ENCODE measurements at places on chromosomes 16 and 17.
A peak's percentile ranks its signal among the peaks of the same experiment; 100 is the strongest.

DNA sequence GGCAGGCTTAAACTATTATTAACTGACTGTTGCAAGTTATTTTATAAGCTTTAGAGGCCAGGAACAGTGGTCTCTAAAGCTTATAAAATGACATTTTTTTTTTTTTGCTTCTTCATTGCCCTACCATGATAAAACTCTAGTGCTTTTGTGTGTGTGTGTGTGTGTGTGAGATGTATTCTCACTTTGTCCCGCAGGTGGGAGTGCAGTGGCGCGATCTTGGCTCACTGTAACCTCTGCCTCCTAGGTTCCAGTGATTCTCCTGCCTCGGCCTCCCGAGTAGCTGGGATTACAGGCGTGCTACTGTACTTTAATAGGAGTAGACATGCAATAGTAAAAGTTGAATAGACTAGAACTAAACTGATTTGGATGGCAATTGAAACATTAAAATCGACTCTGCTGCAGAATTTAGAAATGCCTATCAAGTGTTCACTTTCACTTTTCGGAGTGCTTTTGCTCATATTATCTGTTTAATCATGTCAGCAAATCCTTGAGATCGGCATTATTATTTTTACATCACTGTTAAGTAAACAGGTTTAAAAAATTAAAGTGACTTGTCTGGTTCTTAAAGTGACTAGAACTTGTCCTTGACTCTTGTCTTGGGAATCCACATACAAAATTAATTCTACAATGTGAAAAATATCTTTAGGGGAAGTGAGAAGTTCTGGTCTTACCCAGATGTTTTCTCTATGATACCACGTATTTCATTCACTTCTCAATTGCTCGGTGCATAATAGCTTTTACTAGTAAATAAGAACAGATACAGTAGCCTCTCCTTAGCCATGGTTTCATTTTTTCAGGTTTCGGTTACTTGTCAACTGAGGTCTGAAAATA is 8.4 kb upstream of the PCTP start:
- no peak for DNase-seq

- DNase-seq: no peak
These were observed at the start of gene EVI2B for GRCh38 chr17:31313982-31314781. Gene EVI2B, minus strand, starts transcription at chr17:31314054. Its CDS starts 8,445 bp downstream, at chr17:31305609.

DNA sequence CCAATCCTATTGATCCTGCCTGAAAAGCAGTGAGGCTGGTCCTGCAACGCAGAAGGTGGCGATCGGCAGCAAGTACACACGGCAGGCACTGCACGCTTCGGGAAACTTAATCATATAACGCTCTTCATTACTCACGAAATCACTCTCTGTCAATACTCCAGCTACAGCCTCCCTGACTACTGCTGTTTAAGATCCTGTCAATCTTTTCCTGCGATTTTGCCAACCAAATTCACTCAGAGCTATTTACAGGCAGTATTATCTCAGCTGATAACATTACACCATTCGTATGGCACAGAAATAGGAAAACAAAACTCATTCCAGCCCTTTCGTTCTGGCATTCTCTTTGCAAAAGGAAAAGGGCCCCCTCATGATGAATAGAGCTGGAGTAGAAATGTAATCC is 262.4 kb upstream of the CDH8 start:
- DNase-seq: peak; percentile 45

GRCh38 chr17:28536532-28537218 is 15.7 kb downstream of the UNC119 start:
- no peak for DNase-seq

- DNase-seq: no peak
These were observed 2.7 kb downstream of the IGFBP4 start for GRCh38 chr17:40445751-40446468.

DNA sequence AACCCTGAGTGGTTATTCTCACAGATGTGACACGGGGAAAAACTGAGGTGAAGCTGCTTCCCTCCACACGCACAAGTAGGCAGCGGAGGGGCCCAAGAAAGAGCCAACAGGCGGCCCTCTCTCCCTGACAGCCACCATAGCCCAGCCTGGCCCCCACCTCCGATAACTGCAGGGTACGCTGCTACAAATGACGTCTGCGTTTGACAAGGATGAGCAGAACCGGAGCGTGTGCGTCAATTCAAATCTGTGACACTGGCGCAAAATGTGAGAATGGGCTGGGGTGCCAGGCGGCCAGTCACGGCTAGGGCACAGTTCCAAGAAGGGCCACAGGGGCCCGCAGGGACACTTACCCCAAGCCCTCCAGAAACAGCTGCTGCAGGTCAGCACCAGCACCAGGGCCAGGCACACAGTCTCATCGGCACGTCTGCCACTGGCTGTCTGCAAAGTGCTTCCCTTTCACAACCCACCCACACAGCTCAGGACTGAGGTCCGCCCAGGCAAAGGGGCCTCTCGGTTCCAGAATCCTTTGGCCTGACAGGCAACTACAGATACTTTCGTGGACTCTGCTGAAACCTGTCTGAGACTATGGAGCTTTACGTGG is 14.4 kb downstream of the AXIN1 start:
- no peak for DNase-seq

DNA sequence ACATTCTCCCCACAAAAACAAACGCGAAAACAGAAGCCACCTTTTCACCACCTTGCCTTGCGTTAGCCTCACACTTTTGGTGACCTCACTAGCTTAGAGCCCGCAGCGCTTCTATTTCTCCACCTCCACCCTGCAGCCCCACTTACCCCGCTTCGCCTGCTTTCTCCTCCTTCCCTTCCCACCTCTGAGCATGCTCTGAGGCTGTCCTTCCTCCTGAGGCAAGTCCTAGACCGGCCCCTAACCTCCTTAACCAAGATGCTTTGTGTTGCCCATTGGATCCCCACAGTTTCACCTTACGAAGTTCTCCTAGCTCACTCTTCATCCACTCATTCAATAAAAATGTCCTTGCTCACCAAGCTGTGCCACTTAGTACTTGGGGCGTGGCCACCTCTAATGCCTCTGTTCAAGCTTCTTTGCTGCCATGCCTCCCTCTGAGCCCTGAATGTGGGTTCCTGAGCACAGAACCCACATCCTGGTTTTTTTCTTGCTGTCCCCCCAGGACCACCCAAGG is 1.3 kb downstream of the GNGT2 start:
- no peak for DNase-seq

DNA sequence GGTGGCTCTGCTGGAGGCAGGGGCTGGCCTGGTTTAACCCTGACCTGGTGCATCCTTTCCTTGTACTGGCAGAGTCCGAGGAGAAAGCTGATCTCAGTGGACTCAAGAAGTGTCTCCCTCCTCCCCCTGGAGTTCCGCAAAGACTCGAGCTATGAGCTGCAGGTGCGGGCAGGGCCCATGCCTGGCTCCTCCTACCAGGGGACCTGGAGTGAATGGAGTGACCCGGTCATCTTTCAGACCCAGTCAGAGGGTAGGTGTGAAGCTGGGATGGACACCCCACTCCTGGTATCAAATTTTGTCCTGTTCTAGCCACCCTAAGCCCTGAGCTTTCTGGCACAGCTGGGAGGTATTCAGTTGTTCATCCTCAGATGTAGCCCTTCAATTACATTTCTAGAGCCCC is 42.5 kb downstream of the IL21R start:
- peak; percentile 33 for DNase-seq

- no peak for DNase-seq
These were observed 1.6 kb upstream of the GNA13 start for GRCh38 chr17:65058146-65058545.

DNA sequence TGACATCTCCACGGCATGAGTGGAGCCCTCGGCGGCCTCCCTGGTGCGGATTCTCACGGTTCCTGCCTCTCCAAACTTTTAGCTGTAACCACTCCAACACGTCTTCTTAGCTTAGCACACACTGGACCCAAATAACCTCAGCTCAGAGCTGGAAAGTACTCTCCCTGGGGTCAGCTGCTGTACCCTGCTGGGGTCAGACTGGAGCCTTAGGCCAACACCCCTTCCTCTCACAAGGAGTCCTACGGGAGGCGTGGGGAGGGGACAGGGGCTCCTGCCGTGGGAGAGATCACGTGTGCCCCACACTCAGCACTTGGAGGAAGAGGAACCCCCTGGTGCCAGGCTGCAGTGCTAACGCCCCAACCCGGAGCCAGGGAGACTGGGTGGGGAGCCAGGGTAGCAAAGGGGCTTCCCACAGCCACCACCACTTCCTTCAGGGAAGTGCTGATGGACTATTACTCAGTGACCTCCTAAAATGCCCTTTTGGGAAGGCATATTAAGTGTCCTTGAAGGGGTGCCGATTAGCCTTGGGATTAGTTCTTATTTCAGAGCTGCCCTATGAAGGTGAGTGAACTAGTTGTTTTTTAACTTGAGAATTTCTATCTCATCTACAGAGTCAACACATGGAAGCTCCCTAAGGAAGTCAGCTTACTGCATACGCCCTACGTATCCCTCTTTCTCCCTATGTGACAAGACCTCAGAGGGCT is 124.0 kb downstream of the HIC1 start:
- DNase-seq: no peak

DNA sequence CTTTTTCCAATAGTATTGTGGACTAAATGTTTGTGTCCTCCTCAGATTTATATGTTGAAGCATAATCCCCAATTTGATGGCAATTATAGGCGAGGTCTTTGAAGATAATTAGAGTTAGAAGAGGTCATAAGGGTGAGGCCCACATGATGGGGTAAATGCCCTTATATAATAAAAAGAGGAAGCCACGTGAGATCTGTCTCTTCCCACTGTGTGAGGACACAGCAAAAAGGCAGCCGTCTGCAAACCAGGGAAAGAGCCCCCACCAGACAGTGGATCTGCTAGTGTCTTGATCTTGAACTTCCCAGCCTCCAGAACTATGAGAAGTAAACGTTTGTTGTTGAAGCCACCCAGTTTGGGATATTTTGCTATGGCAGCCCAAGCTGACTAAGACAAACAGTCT is 76.0 kb downstream of the LYRM1 start:
- no peak for DNase-seq

DNA sequence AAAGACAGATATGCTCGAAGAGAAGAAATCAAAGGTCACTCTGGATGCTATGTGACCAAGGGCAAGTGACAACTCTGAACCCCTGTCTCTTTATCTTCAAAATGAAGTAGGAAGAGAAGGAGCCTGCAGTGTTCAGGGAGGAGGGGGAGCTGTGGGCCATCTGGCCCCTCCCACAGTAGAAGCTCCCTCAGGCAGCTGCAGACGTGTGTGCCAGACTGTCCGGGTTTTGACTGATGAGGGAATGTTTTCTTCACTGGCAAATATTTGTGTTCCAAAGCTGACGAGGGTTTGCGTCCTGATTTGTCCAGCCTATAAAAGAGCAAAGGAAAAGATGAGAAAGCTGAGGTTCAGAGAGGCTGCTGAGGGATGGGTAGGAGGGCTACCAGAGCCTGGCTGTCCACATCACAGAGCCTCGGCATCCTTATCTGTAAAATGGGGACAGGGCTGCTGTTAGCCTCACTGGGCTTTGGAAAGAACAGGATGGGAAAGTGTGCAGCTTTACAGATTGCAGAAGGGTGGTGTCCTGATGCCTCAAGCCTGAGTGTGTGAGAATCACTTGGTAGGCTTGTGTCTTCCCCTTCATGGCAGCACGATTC is 1.8 kb upstream of the GINS2 start:
- no peak for DNase-seq

DNA sequence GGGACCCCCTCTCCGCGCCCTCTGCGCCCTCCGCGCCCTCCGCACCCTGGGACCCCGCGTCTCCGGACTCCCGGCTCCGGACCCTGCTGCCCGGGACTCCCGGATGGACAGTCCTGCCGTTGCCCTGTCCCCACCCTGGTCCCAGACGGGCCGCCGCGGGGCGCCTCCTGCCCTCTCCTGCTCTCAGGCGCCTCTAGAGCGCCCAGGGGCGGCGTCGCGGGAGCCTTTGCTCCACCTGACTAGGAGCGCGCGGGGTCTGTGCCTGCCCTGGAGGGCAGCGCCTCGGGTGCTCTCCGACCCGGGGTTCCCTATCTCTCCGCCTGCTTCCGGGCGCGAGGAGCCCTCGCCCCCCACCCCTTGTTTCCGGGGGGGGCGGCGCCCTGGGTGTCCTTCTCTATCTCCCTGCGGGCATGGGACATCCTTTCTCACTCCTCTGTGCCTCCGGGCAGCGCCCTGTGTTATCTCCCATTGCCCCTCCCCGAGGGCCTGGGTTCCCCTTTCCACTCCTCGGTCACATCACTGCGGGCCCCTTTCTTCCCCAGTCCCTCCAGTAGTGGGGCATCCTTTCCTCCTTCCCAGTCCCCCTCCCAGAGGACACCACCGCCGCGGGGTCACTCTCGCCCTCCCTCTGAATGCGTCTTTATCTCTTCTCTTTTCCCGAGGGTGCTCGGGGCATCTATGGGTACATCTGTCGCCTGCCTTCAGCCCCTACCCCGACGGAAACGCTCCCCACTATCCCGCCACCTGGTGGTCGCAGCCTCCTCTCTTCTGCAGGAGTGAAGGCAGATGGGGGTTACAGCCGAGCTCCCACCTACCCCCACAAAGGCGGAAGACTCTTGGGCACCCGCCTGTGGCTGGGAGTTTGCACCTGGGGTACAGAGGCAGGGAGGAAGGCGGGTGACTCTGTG is 875 bp downstream of the PRKCB start:
- DNase-seq: peak; percentile 39

- no peak for DNase-seq
These were observed 6.0 kb downstream of the HAGHL start for GRCh38 chr16:732936-733335.

- no peak for DNase-seq
These were observed 14.6 kb downstream of the KIAA0513 start for GRCh38 chr16:85042167-85042526.

- no peak for DNase-seq
These were observed 46.9 kb downstream of the ZFHX3 start for GRCh38 chr16:73000907-73001521.

DNA sequence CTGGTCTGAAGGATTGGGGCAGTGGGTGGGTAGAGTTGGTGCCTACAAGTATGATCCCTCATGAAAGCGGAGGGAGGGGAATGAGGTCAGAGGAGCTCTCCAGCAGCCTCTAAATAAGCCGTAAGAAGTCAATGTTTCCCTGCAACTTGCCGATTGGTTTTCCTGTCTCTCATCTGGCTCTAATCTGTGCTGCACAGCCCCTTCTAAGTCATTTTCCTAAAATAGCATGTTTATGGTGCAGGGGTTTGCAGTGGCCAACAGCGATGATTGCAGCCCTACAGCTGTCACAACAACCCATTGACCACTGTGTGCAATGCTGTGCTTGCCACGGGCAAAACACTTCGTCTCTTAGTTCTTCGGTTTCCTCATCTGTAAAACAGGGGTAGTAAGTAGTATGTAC is 189.2 kb downstream of the PRKCB start:
- DNase-seq: no peak

- no peak for DNase-seq
These were observed 61.7 kb downstream of the MARF1 start for GRCh38 chr16:15581127-15581815.

DNA sequence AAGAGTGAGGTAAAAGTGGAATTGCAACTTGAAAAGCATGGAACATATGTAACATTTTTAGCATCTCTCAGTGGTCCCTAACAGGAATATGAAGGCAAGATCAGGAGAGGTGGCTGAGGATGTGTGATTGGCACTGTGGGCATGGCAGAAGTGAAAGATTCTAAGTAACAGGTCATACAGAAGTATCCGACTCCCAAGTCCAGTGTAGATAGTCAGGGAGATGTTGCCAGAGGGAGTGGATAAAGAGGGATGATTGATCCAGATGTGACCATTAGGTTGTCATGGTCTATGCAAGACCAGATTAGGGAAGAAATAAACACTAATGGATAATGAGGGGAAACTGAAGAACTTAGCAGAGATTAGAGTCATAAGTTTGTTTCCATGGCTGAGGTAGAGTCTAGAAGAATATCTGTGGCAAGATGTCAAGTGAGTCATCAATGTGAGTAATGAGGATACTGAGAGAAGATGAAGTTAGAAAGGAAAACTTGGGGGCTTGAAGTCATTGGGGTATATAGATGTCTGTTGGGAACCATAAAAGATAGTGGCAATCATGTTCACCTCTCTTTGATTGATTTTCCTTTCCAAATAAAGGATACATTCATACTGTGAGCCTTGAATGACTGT is 23.9 kb upstream of the CAPNS2 start:
- no peak for DNase-seq

Data from posterior cingulate gyrus (tissue), 11 donors.